ENCODE measurements at places on chromosomes 7 and 10.

DNA sequence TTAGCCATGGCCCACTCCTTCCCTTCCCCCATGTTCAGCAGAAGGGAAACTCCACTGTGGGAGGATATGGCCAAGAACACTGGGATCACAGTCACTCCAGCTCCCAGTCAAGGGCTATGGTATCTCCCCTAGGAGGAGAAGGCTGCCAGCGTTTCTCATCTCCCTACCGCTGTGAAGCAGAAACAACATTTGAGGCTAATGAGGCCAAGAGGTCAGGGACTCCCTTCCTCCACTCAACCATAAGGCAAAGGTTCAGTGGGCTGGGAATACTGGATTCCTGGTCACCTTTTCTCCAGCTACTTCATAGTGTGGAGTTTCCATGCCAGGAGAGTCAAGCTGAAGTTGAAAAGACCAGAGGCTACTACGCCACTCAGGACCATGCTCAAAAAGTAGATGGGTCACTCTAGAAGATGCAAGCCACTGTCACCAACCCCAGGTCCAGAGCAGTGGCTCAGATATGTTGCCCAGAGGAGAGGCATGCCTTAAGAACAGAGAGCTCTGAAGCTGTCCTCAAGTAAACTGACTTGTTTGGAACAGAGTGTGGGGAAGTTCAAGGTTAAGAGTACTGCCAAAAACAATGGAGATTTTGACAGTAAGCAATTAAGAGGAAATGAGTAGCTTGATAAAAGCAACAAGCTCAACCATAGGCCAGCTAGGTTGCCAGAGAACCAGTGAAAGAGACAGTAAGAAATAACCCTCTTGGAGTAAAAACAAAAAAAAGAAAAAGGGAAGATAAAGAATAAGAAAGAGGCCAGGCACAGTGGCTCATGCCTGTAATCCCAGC, 3.8 kb upstream of the TMEM140 start:
- DNase-seq, result no peak

GRCh38 chr7:138195151-138195571, 118.9 kb downstream of the AKR1D1 start:
- no peak for DNase-seq

DNA sequence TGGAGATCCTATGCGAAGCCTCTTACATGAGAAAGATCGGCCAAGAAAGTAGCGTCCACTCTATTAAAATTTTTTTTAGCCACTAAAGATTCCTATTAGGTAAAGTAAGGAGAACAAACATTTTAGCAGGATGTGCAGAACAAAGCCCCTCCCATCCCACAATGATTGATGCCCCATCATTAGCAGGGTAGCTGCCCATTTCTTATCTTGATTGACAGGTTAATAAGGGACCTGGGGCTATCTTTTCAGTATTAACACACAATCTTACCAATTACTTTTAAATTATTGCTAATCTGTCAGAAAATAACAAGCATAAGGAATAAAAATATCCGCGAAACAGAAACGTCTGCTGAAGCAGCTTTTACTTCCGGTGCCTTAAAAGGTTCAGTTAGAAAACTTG, 5.1 kb downstream of the FZD8 start:
- no peak for DNase-seq

DNA sequence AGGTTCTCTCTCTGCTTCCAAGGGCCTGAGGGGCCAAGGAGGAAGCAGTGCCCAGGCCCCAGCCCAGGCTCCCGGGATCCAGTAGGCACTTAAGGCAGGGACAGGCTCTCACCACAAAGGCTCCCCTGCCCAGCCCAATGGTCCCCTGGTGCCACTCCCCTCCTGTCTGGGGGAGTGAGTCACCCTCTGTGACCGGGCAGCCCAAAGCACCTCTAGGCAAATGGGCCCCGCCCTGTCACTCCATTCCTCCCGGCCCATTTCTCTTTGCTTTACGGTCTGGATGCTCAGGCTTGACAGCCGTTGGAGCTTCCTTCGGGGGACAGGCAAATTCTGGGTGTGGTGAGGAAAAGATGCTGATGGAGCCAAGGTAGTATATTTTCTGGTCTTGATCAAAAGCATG, at the start of gene CALHM3:
Gene CALHM3 (minus strand): TSS at position 106 of the 400 bp plus-strand sequence. CDS start 208 bp downstream, outside the sequence.
- peak; percentile 22 for DNase-seq
